GM04503 (cell line): ENCODE measurements at places on chromosomes 2 and 18.

- no peak for DNase-seq
Observed at GRCh38 chr2:3491716-3492474, 27.4 kb downstream of the ADI1 start.

DNA sequence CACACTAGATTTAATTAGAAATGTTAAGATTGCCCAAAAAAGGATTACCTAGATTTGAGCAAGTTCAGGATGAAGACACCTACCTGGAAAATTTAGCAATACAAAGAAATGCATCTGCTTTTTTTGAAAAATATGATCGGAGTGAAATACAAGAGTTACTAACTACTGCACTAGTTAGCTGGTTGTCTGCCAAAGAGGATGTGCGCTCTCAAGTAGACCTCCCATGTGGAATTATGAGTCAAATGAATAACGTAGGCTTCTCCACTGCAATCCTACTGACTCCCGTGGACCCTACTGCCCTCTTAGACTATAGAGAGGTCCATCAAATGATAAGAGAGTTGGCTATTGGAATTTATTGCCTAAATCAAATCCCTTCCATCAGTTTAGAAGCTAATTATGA, 2.0 kb downstream of the ANKAR start:
- DNase-seq, result no peak

GRCh38 chr18:67621049-67621713, 104.7 kb upstream of the DSEL start:
- no peak for DNase-seq

DNA sequence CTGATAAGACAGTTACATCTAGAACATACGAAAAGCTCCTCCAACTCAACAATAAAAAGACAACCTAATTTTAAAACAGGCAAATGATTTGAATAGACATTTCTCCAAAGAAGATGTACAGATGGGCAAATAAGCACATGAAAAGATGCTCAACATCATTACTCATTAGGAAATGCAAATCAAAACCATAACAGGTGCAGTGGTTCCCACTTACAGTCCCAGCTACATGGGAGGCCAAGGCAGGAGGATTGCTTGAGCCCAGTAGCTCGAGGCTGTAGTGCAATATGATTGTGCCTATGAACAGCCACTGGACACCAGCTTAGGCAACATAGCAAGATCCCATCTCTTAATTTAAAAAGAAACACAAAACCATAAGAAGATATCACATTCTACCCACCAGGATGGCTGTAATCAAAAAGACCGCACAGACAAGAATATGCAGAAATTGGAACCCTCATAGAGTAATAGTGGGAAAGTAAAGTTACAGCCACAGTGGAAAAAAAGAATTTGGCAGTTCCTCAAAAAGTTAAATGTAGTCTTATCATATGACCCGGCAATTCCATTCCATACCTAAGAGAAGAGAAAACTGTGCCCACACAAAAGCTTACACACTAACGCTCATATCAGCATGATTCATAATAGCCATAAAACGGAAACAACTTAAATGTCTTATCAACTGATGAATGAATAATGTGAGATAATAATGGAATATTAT, 30.5 kb upstream of the ARMC9 start:
- DNase-seq, result no peak

DNA sequence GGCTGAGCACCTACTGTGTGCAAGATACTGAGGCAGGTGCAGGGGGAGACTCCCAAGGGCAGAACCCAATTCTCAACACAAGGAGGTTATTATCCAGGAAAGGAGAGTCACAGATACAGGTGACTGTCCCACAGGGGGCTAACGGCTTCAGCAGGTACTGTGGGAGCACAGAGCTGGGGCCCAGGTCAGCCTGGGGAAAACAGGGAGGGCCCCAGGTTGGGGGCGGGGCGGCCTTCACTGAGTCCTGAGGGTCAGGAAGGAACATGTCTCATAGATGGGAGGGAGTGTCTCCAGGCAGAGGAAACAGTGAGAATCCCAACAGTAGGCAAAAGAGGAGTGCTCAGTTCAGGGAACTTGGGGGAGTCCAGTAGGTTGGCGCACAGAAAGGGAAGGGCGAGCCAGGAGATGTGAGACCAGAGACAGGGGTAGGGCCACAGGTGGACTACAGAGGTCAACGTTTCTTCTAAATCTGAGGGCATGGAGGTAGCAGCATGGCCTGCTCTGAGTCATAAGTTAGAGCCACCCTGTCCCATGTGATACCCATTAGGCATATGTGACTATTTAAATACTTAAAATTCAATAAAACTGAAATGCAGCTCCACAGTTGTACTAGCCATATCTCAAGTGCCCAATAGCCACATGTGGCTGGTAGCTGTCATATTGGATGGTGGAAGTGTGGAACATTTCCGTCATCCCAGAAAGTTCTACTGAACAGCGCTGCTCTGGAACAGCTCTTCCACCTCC, 157.2 kb downstream of the TTC32 start:
- DNase-seq, result no peak

GRCh38 chr2:72340665-72341064, 193.0 kb upstream of the CYP26B1 start:
- DNase-seq, result peak; percentile 23

GRCh38 chr18:58983260-58984155, 118.8 kb downstream of the ZNF532 start:
- DNase-seq, result no peak

- DNase-seq, result no peak
Observed at GRCh38 chr2:106825161-106825560, 60.8 kb downstream of the ST6GAL2 start.

DNA sequence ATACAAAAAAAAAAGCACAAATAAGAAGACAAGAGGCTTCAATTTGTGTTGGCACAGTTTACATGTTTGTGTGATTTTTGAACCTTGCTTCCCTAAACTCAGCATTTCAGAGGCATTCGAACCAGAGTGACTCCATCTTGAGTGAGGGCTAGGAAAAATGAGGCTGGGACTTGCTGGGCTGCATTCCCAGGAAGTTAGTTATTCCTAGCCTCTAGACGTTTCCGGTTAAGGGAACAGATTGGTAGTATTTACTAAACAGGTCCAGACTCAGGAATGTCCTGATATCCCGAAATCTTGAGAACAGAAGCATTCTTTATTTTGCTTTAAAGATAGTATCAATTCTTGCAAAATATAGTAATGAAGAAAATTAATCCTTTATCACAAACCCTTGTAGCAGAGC, 46.7 kb downstream of the RIT2 start:
- DNase-seq, result no peak
